ENCODE measurements at places on chromosomes 11 and 22. TPM values are rescaled to one million over a fixed set of nuclear protein-coding genes. Genes with fewer than 3 reads are reported as not detected.

Gene CD3E
- 618 TPM for total RNA-seq

Gene DSCAML1
- total RNA-seq, result not detected

Gene HORMAD2
- not detected for total RNA-seq

Gene MYO7A
- total RNA-seq, result not detected

Gene SCUBE1
- not detected for total RNA-seq

Gene ADAMTS15
- not detected for total RNA-seq

Gene PIWIL4
- 0.70 TPM for total RNA-seq

Gene C22orf42
- not detected for total RNA-seq

Data from activated naive CD4-positive, alpha-beta T cell treated with anti-CD3 and anti-CD28 coated beads, Interleukin-2, amount 10 ng/mL, durations not matched to agents 5 hours and 36 hours (primary cell).